Mesothelial cell of epicardium (in vitro differentiated cells): ENCODE measurements at places on chromosomes 2 and 18.

DNA sequence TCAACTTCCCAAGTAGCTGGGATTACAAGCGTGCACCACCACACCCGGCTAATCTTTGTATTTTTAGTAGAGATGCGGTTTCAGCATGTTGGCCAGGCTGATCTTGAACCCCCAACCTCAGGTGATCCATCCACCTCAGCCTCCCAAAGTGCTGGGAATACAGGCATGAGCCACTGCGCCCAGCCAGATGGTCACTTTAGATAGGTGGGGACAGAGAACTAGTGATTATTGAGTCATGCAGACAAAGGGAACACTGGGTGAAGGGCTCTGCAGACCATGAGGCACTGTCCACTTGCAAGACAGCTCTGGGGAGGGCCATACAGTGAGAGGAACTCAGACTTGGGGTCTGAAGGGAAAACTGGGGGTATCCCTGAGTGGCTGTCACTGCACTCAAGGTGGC lies 58.4 kb upstream of the POMC start:
- no peak for DNase-seq

DNA sequence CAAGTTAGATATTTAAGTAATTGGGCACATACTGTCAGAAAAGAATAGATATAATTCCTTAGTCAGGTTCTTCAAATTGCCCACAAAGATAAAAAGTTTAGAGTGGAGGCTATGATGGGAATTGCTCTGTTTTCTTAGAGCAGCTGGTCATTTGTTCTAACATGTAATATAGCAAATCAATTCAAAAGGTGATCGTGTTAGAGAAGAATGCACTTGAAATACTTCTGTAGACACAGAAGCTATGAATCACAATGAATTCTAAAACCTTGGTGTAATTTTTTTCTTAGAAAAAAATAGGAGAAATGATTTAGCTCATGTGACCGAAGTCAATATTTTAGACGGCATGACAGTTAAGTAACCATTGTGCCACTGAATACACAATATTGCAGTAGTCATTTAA lies 918.1 kb upstream of the LRATD1 start:
- no peak for DNase-seq

GRCh38 chr18:63410792-63411191 lies 11.5 kb downstream of the VPS4B start:
- DNase-seq: no peak

- no peak for DNase-seq
Measured at GRCh38 chr2:144437636-144438035, 82.3 kb downstream of the ZEB2 start.

DNA sequence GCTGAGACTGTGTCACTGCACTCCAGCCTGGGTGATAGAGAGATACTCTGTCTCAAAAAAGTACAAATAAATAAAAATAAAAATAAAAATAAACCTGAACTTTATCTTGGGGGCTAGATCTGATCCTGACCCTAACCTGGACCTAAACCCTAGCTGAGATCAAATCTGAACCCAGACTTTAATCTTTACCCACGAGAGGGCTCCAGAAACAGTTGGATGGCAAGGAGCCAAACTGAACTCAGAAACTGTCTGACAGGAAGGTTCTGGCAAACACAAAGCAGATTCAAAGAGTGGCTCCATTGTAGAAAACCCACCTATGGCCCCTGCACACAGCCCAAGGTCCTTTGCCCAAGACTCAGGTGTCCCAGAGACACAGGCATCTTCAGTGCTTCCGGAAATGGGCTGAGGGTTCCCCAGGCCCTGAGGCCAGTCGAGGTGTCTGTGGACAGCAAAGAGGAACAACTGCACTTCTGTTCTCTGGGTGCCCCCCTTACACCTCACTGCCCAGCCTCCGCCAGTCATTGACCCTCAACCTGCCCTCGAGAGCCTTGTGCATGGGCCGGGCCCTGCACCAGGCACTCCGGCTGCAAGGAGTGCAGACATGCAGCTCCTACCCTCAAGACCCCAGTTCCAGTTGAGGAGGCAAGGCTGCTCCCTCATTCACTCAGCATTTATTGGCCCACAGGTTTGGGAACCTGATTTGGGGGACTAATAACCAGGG lies 95.2 kb downstream of the TFCP2L1 start:
- no peak for DNase-seq

- no peak for DNase-seq
Measured at GRCh38 chr2:197242719-197243118, 67.9 kb downstream of the ANKRD44 start.

DNA sequence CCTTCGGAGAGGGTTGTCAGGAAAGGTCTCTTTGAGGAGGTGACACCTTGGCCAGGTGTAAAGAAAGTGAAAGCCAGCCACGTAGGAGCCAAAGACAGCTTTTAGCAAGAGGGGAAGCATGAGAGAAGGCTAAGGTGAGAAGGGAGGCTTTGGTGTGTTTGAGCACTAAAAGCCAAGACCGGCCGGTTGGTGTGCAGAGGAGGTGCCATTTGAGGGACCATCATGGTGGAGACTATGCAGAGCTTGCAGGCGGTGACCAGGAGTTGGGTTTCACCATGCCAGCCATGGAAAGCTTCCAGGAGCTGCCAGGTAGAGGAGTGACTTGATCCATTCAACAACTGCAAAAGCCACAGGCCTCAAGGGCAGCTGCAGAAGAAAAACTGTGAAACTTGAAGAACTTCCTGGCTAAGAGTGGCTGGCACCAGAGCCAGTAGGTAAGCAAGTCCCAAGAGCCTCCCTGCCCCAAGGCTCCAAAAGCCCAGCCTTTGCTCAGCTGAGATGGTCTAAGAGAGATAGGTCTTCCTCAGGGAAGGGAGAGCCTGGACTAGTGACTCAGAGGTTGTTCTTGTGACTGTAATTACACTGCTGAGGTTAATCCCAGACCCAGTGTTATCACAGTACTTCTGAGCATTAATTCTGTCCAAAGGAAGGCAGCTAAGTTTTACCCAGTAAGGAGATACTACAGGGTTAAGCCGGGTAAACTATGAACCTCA lies 319.0 kb downstream of the BCL11A start:
- DNase-seq: no peak

DNA sequence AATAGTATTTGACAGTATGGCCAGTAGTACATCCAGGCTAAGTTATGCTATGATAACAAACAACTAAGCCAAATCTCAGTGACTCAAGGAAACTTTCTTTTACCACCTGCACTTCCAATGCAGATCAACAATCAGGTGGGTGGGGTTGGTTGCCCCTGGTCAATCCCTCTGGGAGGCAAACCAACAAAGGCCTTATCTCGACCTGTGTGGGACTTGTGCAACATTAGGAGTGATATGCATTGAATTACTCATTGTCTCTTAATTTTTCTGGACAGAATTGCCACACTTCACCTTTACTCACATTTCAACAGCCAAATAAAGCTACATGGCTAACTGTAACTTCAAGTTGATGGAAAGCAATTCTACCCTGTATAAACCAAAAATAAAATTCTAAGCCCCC lies 1049.3 kb upstream of the CDH2 start:
- no peak for DNase-seq

- DNase-seq: no peak
Measured at GRCh38 chr18:31129398-31130115, 27.3 kb upstream of the DSC2 start.

GRCh38 chr2:59734743-59735142 lies 818.7 kb downstream of the BCL11A start:
- no peak for DNase-seq

- no peak for DNase-seq
Measured at GRCh38 chr2:79862756-79863155, 349.9 kb downstream of the CTNNA2 start.

GRCh38 chr18:48542513-48543181 lies 3.8 kb downstream of the CTIF start:
- DNase-seq: no peak

DNA sequence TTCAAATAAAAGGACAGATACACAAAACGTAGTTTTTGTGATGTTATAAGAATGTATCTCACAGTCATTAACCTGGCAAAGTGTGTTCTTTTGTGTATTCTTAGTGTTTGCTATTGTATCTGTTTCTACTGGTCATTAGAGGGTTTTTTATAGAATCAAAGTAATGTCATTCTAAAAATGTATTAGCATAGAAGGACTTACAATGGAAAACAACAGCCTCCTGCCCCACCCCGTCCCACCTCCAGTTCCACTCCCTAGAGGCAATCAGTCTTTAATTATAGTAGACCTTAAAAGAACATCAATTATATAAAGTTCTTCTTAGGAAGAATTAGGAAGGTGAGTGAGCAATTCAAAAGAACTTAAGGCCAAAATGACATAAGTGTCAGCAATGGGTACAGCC lies 13.8 kb downstream of the DNAJC27 start:
- DNase-seq: no peak
